T-helper 1 cell (primary cell): ENCODE measurements at places on chromosomes 3 and 15.

- DNase-seq: no peak
These were observed 325.3 kb downstream of the NAALADL2 start for GRCh38 chr3:175184392-175184791.

DNA sequence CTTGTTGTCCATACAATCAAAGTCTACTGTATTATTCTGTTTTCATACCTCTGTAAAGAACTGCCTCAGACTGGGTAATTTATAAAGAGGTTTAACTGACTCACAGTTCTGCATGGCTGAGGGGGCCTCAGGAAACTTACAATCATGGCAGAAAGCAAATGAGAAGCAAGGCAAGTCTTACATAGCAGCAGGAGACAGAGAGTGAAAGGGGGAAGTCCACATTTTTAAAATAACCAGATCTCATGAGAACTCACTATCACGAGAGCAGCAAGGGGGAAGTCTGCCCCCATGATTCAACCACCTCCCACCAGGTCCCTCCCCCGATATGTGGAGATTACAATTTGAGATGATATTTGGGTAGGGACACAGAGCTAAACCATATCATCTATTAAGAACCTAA is 724.6 kb upstream of the CBLB start:
- no peak for DNase-seq

DNA sequence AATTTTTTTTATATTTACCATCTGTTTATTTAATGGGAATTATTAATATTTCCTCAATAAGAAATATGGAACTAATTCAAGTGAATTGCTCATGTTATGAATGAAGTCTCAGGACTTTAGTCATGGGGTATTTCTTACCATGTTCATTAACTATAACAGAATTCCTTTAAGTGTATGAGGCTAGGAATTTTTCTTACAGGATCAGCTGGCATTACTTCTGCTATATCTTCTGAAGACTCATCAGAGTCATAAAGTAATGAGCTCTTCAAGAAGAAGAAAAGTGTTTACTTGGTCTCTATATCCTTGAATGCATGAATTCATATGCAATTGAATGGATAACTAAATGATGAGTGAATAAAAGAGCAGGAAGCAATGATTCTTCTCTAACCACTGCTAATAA is 486.8 kb upstream of the THBS1 start:
- DNase-seq: no peak

- no peak for DNase-seq
These were observed 61.0 kb downstream of the IQSEC1 start for GRCh38 chr3:13012221-13012691.
